Activated CD4-positive, CD25-positive, alpha-beta regulatory T cell (primary cell): ENCODE measurements at places on chromosomes 1 and 21.

DNA sequence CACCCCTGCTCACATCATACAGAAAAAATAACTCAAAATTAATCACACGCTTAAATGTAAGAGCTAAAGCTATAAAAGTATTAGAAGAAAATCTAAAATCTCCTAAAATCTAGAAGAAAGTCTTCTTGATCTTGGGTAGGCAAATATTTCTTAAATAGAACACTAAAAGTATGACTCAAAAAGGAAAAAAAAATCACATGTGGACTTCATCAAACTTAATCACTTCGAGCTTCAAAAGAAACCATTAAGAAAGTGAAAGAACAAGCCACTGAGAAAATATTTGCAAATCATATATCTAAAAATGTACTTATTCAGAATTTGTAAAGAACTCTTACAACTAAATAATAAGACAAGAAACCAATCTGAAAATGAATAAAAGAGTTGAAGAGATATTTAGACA is 32.7 kb downstream of the LRRC52 start:
- no peak for DNase-seq

- DNase-seq = no peak
These were observed 49.3 kb upstream of the TARBP1 start for GRCh38 chr1:234528074-234528865.

- DNase-seq = no peak
These were observed 94.7 kb downstream of the DMRTA2 start for GRCh38 chr1:50328552-50328951.

- DNase-seq = no peak
These were observed 178.8 kb upstream of the ARHGEF16 start for GRCh38 chr1:3275471-3276340.

GRCh38 chr1:166511761-166512160 is 327.5 kb upstream of the POGK start:
- no peak for DNase-seq

GRCh38 chr1:101356604-101357443 is 120.0 kb downstream of the S1PR1 start:
- no peak for DNase-seq

DNA sequence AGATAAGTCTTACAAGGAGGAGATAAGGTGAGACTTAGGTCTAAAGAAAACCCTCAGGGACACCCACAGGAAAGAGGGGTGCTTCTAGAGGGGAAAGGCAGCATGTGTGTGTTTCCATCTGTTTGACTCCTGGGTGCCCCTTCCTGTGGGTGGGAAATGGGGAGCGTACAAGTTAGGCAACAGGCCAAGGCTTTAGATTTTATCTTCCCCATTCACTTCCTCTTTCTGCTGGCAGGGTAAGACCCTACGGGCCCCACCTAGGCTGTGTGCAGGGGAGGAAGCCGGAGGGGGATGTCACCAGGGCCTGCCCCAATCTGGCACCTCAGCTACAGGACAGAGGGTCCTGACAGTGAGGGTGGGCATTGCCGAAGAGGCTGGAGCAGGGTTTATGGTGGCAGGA is 2.5 kb upstream of the OLIG1 start:
- no peak for DNase-seq

DNA sequence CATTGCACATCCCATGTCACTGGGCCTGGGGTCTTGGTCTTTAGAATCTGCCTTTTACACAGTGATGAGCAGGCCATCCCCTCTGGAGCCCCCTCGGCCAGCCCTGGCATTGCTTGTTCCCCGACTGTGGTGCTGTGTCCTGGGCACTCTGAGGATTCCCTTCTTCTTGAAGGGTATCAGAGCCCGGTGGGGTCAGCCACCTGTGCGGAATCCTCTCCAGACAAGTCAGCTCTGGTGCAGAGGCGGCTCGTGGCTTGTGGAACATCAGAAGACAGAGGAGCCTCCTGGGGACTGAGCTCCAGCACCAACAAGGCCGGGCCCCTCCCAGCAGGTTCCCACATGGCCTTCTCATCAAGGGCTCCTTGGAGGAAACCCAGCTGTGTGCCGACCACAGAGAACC is 57.9 kb upstream of the AJAP1 start:
- DNase-seq = no peak

GRCh38 chr21:28927130-28927529 is 65.5 kb downstream of the LTN1 start:
- DNase-seq = no peak
